ENCODE measurements at places on chromosomes 7 and 10.
A peak's percentile ranks its signal among the peaks of the same experiment; 100 is the strongest.

DNA sequence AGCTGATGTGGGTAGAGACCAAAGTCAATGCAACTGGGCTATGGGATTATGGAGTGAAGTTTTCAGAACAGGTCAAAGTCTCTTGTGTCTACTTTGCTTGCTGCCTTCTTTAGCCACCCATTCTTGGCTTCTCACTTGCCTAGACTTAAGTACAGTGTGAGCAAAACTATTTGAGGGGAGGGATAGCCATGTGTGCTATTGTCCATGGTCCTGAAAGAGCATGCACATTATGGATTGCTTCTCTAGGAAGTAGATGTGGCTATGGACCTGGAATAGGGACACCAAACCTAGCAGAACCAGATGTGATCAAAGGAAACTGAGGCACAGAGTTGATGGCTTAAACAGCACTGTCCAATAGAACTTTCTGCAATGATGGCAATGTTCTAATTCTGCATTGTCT, 81.9 kb upstream of the ZNF800 start:
- DNase-seq: no peak

- no peak for DNase-seq
These were observed 103.0 kb downstream of the VOPP1 start for GRCh38 chr7:55469271-55469681.

GRCh38 chr7:152851326-152851725, 91.8 kb downstream of the ACTR3B start:
- DNase-seq: no peak

DNA sequence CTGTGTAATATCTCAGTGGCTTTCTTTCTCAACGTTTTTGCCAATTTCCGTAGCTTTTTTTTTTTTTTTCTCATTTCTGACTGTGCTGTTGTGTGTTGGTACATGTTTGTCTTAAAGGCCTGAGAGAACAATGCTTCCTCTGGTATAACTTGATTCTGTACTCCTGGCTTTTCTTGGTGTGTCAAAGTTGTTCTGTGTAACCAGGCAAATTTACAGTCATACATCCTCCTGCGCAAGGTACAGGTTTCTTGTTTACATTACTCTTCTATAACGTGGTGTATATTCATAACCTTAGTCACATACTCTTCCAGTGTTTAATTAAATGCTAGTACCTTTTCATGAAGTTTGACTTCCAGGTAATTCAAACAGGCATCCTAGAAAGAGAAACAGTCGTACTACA, 8.3 kb upstream of the ARHGAP12 start:
- no peak for DNase-seq

DNA sequence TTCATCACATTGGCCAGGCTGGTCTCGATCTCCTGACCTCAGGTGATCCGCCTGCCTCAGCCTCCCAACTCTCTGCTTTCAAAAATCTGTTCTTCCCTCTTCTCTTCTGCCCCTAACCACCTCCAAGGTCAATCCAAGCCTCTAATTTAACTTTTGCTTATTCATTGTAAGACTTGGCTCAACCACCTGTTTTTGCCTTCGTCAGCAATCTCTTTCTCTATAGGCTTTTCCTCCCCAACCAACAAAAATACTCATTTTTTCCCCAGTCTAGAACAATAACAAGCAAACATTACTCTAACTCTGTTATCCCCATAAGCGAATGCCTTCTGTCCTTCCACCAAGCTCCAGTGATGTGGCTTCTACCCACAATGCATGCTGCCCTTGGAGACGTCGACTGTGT, 89.8 kb upstream of the NMT2 start:
- DNase-seq: no peak

DNA sequence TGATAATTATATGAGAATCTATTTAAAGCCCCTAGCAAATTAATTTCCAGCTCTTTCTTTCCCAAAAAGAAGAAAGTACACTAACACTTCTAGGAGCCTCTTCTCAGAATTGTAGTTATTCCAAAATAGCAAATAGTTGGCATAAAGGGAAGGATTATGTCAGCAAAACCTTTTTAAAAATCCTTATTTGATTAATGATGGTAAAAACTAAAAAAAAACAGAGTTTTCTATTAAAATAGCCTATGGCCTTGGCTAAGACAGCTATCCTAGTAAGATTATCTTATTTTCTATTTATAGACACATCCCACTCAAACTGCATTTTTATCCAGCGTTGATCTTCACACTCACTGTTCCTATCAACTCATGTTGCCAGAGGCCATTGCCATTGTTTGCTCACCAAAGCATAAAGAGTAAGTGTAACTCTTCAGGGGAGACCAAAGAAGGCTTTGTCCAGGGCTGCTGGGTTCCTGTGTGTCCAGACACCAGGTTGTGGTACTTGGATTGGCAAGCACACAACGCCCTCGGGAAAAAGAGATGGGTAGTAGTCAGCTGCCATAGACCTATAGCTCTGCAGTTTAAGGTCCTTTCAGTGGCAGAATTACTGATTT, 31.5 kb downstream of the ACTA2 start:
- DNase-seq: no peak

DNA sequence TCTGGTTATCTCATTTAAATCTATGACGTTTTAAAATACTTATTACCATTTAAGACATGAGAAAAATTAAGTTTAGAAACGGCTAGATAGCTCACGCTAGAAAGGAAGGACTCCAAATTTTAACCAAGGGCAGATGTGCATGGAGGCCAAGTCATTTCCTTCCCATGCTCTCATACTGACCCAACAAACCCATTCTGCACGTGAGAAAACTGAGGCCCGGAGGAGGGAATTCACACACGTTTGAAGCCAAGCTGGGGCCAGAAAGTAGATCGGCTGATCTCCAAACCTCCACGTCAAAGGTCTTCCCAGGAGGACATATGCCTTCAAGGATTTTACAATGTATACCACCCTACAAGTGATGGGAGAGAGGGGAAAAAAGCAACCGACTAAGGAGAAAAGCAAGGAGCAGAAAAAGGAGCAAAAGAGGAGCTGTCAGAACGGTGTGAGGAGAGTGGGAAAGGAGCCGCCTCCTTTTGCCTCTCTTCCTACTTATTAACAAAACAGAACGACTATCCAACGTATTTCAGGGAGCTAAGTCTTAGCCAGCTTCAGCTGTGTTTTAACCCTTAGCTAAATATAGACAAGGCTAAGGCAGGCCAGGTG, 645 bp upstream of the SIRT1 start:
- DNase-seq: no peak

DNA sequence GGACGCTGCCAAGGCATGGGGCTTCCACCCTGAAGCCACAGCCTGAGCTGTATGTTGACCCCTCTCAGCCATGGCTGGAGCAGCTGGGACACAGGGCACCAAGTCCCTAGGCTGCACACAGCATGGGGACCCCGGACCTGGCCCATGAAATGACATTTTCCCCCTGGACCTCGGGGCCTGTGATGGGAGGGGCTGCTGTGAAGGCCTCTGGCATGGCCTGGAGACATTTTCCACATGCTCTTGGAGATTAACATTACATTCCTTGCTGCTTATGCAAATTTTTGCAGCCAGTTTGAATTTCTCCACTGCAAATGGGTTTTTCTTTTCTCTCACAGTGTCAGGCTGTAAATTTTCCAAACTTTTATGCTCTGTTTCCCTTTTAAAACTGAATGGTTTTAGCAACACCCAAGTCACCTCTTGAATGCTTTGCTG, 463.6 kb downstream of the ZWINT start:
- DNase-seq: no peak

- DNase-seq: no peak
These were observed 5.7 kb downstream of the TNS3 start for GRCh38 chr7:47576031-47576865.

DNA sequence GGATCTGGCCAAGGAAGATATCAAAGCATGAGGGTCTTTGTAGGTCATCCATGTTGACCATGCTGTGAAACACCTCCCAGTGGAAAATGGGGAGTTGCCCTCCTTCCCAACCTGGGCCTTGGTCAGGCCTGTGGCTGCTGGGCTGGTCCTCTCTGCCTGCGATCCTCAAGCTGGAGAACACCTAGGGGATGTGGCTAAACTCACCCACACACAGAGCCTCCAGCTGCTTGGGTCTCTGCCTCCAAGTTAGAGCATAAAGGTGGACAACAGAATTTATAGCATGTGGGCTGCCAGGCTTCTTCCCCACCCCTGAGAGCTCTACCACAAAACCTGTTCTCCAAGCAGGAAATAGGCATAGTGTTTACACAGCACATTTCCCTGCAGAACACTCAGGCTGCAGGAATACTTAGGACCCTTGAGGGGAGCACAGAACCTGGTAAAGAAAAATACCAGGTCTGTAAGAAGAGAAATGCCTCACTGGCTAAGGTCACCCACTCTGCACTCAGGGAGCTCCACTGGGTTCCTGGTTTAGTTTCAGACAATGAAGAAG, at the start of gene SFTPA2:
Gene SFTPA2, minus strand, starts transcription at position 248 of the 550 bp plus-strand sequence. CDS start 924 bp downstream, outside the sequence.
- no peak for DNase-seq

DNA sequence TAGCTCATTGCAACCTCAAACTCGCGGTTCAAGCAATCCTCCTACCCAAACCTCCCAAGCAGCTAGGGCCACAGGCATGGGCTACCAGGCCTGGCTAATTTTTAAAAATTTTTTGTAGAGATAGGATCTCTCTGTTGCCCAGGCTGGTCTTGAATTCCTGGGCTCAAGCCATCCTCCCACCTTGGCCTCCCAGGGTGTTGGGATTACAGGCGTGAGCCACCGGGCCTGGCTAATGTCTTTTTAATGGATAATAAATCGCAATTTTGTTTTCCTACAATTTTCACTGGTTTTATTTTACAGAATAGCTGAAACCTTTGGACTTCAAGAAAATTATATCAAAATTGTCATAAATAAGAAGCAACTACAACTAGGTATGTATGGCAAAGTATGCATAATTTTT, 10.9 kb downstream of the NUB1 start:
- DNase-seq: no peak

DNA sequence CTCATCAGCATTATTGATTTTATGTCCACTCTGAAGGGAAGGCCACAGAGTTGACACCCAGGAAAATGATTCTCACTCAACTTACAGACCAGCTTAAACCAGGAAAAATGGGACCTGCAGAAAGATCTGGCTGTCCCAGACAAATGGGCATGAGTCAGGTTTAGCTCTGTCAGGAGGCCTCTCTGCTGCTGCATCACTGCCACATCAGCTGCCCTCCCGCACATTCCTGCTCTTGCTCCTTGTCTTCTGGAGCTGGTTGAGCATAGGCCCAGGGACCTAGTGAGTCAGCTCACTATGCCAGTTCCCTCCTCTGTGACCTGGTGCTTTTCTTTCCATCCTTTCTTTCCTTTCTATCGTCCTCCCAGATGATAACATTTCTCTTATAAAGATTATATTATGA, 18.8 kb upstream of the SMNDC1 start:
- peak; percentile 72 for DNase-seq

Data from GM04503 (cell line).